Activated effector memory CD4-positive, alpha-beta T cell treated with anti-CD3 and anti-CD28 coated beads, Interleukin-2, amount 50 U/mL, for 16 hours (primary cell): ENCODE measurements at places on chromosomes 7 and 10.

GRCh38 chr10:33174674-33175434, 159.6 kb downstream of the NRP1 start:
- no peak for DNase-seq

- no peak for DNase-seq
Measured at GRCh38 chr7:1111156-1111555, 23.2 kb downstream of the GPER1 start.

DNA sequence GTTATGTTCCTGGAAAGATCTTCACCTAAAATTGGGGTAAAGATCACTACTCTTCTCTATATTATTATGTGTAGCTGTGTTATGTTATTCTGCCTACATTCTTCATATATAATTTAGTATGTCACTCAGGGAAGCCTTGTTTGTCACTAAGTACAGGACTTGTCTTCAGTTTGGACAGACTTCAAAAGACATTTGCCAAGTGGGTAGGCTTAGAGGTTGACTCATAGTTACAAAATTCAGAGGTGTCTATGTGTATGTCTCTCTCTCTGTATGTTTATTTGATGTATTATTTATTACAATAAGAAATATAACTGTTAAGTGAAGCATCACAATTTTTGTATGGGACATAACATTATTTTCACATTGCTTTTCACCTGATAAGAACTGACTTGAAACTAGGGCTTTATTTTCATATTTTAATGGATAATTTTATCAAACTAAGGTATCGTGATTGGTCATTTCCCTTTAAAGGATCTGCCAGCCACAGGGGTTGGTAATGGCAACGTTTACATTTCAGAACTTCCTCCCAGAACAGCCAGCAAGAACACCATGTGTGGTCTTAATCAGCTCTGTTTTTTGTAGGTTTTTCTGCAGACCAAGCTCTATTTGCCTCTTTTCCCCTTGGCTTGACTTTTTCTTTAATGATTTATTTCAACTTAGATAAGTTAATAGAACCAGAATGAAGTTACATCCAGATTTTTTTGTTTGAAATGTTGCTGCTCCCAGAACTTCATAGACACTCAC, 262.1 kb upstream of the CACNA2D1 start:
- no peak for DNase-seq

DNA sequence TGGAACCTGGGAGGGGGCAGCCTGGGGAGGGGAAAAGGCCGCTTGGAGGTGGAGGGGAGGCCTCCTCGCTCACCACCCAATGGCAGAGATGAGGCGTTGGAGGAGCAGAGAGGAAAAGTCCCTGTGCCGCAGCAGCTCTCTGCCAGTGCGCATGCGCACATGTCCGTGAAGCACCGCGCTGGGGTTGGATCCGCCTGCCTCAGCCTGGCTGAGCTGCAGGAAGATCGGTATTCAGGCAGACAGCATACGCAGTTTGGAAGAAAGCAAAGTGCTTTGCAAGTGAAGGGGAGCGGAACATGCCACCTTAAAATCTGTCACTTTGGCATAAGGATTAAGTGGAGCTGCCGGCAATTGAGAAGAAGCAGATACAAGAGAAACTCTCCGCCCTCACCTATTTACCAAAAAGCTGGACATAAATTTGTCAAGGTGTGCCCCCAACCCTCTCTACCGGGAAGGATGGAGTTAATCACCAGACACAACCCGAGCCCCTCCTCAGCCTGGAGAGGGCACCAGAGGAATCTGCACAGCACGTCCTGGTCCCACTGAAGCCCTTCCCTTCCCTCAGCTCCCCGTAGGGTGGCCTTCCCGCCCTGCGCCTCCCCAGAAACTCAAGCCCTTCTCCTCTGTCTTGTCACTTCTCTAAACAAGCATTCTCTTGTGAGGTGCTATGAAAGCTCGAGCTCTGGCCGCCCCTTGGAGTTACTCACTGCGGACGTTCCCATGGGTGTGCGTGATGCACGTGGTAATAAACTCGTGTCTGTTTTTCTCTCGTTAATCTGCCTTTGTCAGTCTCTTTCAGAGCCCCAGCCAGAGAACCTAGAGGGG, 32.2 kb upstream of the TMEM72 start:
- peak; percentile 88 for DNase-seq

GRCh38 chr10:11015446-11015934, 2.2 kb upstream of the CELF2 start:
- DNase-seq: no peak

DNA sequence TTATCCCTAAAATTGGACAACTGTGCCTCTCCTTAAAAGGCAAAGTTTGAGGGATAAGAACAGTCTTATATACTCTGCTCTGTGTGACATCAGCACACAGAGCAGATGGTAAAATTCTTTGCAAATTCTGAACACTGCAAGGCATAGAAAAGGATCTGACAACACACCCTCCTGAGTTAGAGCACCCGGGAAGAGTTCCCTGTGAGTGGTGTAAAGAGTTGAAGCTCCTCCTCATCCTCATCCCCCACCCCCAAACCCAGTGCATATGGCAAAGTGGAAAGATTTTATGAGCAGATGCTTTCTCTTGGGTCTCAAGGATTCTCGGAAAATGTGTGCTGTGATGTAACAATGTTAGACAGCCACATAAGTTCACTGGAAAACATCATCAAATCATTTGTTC, 40.0 kb upstream of the DGKI start:
- no peak for DNase-seq

DNA sequence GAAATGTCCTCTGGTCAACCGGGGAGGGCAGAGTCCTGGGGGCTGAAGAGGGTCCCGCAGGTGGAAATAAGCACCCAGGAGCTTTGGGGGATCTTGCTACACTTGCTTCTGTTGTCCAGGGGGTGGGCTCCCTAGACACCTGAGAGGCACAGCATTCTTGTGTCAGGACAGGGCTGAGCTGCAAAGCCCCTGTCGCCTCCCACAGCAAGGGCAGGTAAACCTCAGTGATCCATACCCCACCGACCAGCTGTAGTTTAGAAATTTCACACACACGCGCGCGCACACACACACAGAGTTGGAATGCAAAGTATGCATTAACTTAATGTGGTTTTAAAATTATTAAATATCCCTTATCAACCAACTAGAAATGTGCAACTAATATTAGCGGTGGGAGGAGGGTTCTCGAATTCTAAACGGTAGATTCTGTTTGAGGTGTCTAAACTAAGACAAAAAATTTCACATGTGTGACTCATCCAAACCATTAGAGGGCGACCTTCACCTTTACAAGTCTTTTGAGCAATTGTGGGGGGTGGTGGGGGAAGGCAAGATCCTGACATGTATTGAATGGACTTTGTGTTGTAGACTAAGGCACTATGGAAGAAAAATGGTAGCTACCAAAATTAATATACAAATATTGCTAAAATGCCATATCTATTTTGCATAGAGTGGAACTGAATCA, 34.3 kb upstream of the PTF1A start:
- DNase-seq: no peak

DNA sequence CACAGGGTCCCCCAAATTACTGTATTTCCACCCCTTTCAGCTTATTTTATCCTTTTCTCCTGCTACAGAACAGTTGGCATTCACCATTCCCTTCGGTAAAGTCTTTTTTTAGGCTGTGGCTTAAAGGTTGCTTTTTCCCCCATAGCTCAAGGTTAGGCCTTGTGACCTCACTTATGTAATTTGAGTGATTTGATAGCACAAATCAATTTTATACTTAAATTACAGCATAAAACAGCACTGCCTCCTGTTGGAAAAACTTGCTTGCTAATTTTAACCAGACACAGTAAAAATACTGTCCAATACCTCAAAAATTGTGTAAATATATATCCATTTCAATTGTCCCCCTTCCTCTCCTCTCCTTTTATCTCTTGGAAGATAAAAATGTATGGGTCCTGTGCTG, 7.1 kb downstream of the GIMAP1 start:
- no peak for DNase-seq
